NCI-H82 (cell line): ENCODE measurements at places on chromosomes 6 and 20.
A peak's percentile ranks its signal among the peaks of the same experiment; 100 is the strongest.

GRCh38 chr20:54173653-54174456 lies at the start of gene CYP24A1:
Gene CYP24A1, minus strand, starts transcription at chr20:54173986. Its CDS starts 407 bp downstream, at chr20:54173579.
- DNase-seq: peak; percentile 12

GRCh38 chr6:166949528-166950442 lies 6.6 kb downstream of the RNASET2 start:
- DNase-seq: no peak

- peak; percentile 1 for DNase-seq
Observed at GRCh38 chr6:102313699-102314098, 920.2 kb downstream of the GRIK2 start.

GRCh38 chr6:89289710-89290109 lies 25.4 kb downstream of the GABRR2 start:
- DNase-seq: no peak

DNA sequence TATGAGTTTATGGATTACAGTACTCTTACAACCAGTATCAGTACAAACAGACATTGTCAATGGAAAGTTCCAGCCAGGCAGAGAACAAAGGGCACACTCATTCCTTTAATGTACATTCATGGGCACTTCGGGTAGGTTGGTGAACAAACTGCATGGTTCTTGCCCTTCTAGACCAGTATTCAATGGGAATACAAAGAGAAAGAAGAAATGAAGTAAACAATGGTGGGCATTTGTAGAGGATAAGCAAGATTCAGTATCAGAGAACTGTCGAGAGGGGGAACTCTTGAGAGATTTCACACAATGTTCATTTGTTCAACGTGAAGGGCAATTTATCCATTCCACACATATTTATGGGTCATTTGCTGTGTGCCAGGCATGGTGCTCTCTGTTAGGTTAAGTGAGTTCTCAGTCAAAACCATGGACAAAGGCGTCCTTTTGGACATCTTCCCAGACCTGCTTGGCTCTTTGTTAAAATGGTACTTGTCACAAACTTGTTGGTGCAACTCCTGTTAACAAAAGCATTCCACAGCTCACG lies 714.8 kb downstream of the DHX35 start:
- DNase-seq: peak; percentile 41

DNA sequence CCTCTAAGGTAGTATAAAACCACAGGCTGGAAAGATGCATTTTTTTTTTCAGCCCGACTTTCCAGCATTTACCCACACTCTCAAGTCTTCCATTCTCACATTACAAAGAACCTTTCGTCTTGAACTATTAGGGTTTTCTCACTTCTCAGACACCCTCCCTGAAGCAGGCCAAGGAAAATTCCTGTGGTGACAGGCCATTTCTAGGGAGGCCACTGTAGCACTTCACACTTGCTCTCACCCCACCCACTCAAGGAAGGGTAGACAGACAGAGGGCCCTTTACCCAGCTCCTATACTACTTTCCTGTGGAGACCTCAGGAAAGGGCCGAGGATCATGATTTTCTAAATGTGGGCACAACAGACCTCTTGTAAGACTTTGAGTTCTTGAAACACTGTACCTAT lies 27.7 kb downstream of the KCNS1 start:
- no peak for DNase-seq

- DNase-seq: no peak
Observed at GRCh38 chr6:115272311-115272710, 788.4 kb downstream of the FRK start.

DNA sequence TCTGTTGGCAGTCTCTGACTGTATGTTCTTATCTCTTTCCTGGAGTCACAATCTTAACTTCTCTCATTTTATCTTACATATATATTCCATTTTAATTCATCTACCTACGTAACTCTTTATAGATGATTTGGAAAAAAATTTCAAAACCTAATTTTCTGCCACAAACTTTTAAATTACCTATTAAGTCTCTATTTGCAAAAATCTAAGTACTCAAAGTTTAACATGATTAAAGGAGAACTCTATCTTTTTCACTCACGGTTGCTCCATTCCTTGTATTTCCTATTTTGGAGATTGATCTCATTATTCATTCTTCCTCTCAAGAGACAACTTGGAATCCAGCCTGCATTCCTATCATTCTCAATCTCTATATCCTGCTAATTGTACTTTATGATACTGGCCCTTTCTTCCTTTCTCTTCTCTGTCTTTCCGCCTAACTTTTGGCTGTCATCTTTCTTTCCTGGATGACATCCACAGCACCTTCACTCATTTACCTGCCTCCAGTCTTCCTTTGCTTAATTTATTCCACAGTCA lies 1071.1 kb upstream of the CITED2 start:
- DNase-seq: no peak

- DNase-seq: no peak
Observed at GRCh38 chr20:23049201-23050075, at the start of gene THBD. Gene THBD, minus strand, starts transcription at chr20:23049672. Its CDS starts 168 bp downstream, at chr20:23049504.

- no peak for DNase-seq
Observed at GRCh38 chr6:132205946-132206345, 195.3 kb downstream of the MOXD1 start.

- peak; percentile 24 for DNase-seq
Observed at GRCh38 chr6:85677234-85677956, 34.7 kb upstream of the SYNCRIP start.

GRCh38 chr6:126867641-126868040 lies 250.8 kb upstream of the RSPO3 start:
- DNase-seq: no peak

- DNase-seq: no peak
Observed at GRCh38 chr6:125753218-125753936, 3.9 kb downstream of the HEY2 start.

GRCh38 chr20:2302384-2303060 lies 6.7 kb downstream of the TGM3 start:
- peak; percentile 21 for DNase-seq

DNA sequence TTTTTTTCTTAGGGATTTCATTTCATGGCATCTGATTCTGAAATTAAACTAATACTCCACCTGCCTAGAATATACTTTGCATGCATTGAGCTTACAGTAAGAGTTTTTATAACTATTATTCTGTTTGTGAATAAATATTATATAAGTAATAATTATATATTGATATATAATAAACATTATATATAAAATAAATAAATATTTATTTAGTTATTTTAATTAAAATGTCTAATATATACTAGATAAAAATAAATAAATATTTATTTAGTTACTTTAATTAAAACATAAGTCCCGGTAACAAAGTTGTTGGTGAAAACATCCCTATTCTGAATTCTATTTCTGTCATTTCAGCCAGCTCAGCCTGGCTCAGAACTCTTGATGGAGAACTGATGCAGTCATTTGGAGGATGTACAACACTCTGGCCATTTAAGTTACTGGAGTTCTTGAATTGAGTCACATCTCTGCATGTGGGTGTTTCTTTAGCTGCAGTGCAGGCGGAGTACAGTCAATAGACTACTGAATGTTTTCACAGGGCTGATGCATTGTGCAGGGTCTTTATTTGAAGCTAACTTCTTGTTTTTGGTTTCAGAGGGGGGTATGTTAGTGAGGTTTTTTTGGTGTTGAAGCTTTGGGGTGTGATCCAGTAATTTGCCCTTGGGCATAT lies 508.9 kb upstream of the ADGRB3 start:
- DNase-seq: no peak
